ELR (cell line): ENCODE measurements at places on chromosomes 2 and 18.

DNA sequence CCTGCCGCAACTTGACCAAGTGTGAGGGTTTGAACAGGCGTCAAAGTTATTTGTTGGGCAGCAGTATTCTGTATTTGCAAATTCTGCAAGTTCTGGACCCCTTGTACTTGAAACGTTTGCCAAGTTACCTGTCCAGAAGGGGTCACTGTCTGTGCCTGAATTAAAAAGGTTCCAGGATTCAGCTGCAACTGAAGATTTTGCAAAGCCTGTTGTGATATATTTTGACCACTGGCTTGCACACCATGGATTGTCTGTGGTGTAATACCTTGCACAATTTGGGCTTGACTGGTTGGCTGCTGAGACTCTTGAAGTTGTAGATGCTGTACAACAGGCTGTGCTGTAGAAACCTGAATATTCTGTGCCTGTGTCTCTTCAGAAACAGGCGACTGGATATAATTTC lies 10.2 kb downstream of the SP3 start:
- DNase-seq = no peak

DNA sequence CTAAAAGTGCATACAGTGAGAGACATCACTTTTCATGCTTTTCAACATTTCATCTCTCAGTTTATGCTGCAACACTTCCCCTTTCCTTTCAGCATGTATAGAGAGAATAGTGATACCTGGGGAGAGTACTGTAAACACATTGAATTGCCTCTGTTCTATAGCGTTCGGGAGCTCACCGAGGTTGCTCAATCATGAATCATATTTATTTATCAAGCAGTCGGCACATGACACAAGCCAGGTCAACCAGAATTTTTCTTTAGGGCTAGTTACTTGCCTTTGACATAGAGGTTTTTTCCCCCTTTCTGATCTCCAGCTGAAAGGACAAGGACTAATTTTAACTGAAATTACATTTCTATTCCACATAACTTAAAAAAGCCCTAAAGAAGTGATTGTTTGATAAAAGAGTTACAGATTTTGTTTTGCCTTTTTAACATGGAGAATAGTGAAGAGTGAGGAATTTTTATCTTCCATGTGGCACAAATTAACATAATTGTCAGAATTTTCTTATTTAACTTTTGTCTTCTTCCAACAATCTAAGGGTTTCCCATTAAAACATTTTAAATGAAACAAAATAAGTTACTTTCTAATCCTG lies 690.9 kb upstream of the TMEFF2 start:
- DNase-seq = peak; percentile 62

DNA sequence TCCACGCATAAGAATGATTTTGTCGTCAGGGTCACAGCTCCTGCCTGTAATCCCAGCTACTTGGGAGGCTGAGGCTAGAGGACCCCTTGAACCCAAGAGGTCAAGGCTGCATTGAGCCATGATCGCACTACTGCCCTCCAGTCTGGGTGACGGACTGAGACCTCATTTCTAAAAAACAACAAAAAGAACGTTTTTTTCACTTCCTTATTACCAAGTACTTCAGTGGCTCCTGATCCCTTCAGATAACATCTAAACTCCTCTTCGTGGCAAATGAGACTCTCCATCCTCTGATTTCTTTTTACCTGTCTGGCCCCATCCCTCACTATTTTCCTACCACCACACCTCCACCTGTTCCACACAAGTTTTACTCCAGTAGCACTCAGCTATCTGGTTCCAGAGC lies 105.4 kb upstream of the TLK1 start:
- no peak for DNase-seq

DNA sequence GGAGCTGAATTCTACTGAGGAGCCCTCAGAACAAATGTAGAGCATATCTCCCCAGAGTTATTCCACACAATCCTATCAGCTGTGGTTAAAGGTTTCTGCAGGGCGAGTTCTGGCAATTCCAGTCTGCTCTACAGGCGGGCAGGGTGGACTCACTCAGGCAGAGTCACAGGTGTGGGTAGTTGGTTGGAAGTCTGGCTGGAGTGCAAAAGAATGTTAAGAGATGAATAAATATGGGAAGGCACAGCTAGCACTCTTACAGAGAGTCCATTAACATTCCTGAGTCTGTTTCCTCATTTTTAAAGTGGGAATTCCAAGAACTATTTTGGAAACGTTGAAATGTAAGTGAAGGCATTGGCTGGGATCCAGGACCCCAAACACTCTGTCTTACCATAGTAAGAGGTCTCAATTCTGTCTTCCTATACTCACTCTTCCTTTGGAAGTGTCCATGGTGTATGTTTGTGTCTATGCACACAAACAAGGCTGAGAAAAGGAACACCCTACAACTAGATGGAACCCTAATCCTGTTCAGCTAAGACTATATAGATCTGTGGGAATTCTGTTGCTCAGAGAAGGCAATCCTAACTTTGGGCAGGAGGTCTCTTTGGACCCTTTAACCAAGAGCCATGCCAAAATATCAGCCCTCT lies 63.3 kb upstream of the AQP4 start:
- DNase-seq = no peak

- no peak for DNase-seq
Measured at GRCh38 chr2:233075966-233076339, 15.8 kb downstream of the INPP5D start.

GRCh38 chr18:76410660-76411417 lies 84.2 kb downstream of the ZNF516 start:
- DNase-seq = no peak

DNA sequence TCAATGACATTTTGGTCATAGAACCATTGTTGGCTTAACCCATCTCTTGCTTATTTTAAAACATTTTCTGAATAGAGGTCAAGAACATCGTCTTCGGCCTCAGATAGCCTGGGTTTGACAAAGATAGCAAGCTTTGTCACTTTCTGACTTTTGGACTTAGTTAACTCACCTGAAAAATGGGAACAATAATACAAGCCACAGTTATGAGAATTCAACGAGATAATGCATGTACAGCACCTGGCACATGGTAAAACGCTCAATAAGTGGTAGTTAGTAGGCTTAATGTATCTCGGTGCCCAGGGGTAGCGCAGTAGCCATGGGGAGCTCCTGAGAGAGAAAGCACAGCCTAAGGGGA lies 446 bp upstream of the COPS7B start:
- no peak for DNase-seq

- DNase-seq = no peak
Measured at GRCh38 chr2:8452296-8452695, 229.6 kb upstream of the ID2 start.

GRCh38 chr2:64338910-64339500 lies 115.0 kb upstream of the LGALSL start:
- no peak for DNase-seq

- peak; percentile 94 for DNase-seq
Measured at GRCh38 chr2:203811491-203812221, 55.9 kb upstream of the CTLA4 start.

DNA sequence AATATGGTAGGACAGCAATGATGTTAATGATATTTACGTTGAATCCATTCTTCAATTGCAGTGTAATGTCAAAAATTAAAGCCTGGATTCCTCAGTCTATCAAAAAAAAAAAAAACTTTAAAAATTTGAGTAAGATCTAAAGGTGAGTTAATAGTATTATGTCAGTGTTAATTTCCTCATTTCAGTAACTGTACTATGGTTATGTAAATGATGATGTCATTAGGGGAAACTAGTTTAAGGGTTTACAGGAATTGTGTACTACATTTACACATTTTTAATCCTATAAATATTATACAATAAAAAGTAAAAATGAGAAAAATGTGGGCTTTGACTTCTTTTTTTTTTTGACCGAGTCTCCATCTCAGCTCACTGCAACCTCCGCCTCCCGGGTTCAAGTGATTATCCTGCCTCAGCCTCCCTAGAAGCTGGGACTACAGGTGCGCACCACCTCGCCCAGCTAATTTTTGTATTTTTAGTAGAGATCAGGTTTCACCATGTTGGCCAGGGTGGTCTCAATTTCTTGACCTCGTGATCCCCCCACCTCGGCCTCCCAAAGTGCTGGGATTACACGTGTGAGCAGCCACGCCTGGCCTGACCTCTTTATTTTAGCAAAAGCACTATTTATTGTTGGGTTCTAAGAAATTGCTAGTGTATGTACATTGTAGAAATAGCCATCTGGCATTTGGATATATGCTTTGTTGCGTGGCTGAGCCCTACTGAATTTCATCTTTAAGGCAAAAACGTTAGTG lies 106.5 kb downstream of the XIRP2 start:
- no peak for DNase-seq

- DNase-seq = no peak
Measured at GRCh38 chr2:134522496-134523455, 196.0 kb downstream of the TMEM163 start.

DNA sequence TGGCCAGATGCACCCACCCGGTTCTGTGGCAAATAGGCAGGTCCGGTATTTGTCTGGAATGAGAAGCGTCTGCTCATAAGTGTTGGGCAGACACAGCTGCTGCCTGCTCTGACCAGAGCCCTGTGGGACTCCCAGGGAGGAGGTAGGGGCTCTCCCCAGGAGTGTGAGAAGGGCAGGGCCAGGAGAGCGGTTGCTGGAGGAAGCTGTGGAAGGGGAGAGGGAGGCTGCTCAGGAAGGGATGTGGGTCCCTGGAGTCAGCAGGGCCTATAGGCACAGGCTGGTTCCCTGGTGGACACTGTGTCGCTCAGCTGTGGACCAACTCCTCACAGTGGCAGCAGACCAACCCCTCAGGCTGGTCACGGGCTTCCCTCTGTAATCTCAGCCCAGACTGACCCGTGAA lies 109.2 kb downstream of the DYSF start:
- no peak for DNase-seq

DNA sequence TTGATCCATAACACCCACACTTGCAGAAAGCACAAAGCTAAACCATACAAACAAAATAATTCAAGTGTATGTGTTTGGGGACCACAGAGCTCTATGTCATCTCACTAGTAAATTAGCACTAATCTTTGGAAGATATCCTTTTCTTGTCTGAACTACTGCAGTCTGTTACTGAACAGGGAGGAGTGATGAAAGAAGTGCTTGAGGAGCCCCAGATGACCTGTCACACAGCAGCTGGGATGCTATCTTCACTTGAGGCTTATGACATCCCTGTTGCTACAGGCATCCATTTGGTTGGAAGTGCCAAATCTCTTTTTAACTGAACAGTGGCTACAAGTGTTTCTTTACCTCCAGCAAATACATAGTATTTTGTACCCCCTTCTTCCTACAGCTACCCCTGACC lies 386.3 kb upstream of the CHAC2 start:
- no peak for DNase-seq

DNA sequence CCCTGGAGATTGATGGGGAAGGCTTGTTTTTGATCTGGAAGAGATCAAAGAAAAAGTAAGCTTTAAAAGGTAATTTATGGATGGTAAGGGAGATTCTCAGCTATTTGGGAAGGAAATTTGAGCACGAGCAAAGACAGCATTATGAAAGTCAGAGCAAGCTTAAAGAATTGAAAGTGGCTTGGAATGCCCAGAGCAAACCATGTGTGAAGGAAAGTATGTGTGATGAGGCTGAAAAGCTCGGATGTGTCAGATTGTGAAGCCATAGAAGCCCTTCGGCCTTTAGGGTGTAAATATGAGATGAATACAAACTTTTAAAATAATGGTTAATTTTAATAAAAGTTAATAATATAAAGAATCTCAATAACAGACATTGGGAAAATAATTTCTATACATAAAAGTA lies 377.4 kb upstream of the DSEL start:
- DNase-seq = no peak

- DNase-seq = peak; percentile 59
Measured at GRCh38 chr2:39787950-39788349, 8.9 kb upstream of the THUMPD2 start.
